NB4 (cell line): ENCODE measurements at places on chromosomes 2 and 18.

- DNase-seq = peak; percentile 57
Observed at GRCh38 chr2:241788572-241788971, 11.9 kb downstream of the GAL3ST2 start.

DNA sequence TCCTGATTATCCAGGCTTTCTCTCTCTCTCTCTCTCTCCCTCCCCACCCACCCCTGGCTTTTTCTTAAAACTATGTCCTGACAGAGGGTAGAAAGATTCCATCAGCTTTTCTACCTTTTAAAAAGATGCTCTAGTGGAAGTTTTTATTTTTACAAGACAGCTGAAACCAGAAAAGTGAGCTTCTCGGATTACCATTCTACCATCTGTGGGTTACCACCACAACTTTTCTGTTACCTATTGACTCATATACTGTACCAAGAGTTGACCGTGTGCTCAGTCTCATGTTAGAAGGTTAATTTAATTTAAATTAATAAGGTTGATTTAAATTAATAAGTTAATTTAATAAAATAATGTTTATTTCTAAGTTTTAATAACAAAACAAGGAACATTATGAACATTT, 137.6 kb downstream of the UPP2 start:
- DNase-seq = no peak

DNA sequence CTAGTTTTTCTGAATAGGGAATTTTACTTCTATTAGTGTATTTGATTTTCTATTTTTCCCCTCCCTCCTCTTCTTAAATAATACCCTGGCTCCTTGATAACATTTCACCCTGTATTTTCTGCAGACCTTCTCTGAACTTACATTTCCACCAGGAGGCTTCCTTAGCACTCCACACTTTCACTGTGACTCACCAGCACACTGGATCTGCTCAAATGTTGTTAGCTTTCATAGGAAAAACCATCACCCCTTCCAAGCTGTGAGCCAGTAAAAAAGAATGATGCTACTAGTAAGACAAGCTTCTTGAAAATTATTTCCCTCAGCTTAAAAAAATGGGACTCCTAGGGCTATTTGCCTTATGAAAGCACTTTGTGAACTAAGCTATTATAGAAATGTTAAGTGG, 16.1 kb downstream of the SUPT7L start:
- DNase-seq = no peak

GRCh38 chr2:113962692-113963480, 73.0 kb downstream of the ACTR3 start:
- DNase-seq = no peak

DNA sequence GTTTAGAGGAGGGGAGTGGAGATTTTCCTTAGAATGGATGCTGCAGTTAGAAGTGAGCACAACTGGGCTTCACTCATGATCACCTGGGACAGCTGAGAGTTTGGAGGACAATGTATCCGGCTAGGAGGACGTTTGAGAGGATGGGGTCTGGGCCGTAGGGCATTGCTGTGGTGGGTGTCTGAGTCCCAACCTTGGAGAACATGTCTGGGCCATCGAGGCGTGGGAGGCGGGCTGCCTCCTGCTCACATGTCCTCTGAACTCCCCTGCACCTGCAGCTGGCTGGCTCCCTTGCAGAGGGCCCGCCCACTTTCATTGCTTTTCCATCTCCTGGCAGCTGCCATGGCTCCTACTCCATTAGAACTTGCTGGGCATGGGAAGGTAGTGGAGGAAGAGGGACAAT, 203.0 kb upstream of the PXDN start:
- no peak for DNase-seq

- DNase-seq = peak; percentile 18
Observed at GRCh38 chr2:95730813-95731212, 139.0 kb downstream of the TRIM43 start.

DNA sequence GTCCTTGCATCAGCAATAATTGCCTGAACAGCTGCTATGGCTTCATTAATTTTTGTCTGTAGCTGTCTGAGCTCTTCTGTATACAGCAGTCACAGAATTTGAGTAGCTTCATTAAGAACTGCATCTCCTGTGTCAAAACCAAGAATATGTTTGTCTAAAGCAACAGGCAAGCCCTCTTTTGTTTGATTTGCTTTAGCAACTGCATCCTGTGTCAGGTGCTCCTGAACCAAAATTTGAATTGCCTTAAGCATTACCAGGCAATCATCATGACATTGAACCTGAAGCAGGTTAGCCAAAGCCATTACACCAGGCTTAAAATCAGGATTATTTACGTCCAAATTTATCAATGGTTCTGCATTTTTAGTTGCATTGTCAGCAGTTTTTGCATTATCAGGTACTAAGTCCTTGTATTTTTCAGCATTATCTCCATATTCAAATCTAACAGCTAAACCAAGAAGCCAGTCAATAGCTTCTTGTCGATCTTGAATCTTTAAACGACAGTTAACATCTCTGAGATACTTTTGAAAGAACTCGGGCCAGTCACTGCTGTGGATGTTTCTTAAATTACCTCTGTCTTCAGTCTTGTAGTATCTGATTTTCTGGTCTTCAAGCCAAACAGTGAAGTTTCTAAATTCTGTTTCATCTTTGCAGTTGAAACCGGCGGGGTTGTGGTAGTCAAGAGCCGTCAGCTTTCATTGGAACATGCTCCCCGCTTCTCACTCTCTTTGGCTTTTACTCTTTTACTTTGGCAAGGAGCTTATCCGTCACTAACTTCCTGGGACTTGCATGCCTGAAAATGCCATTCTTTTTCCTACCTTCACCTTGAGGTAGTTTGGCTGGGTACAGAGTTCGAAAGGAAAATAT, 42.2 kb downstream of the MERTK start:
- no peak for DNase-seq

DNA sequence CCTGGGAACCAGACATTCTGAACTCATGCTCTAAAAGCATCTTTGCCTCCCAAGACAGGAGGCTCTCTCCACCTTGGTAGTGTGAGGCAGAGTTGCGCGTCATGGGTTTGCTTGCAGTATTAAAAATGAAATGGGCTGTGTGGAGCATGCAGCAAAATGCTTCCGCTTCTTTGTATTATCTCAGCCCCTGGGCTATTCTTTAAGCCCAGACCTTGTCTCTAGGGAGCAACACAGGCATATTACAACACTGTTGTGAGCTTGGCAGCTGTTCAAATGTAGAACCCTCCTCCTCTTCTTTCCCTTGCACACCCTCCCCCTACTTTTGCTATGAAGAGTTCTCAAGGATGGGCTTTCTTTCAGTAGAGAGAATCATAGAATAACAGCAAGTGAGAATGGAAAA, 185.1 kb upstream of the LHCGR start:
- DNase-seq = peak; percentile 89

DNA sequence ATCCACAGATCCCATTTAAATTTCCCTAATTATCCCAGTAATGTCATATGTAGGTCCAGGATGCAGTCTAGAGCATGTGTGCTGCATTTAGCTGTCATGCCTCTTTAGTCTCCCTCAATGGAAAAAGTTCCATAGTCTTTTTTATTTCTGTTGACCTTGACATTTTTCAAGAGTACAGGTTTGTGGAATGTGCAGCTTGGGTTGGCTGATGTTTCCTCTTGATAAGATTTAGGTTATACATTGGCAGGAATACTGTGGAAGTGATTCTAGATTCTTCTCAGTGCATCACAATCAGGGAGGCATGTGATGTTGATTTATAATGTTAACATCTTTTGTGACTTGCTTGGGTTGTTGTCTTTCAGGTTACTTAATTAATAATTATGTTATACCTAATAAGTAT, 42.5 kb downstream of the PPM1B start:
- no peak for DNase-seq

GRCh38 chr2:97995734-97996624, at the start of gene TMEM131:
TSS of gene TMEM131 (minus strand) at chr2:97995948. CDS start at chr2:97995662, 286 bp downstream.
- DNase-seq = peak; percentile 98

DNA sequence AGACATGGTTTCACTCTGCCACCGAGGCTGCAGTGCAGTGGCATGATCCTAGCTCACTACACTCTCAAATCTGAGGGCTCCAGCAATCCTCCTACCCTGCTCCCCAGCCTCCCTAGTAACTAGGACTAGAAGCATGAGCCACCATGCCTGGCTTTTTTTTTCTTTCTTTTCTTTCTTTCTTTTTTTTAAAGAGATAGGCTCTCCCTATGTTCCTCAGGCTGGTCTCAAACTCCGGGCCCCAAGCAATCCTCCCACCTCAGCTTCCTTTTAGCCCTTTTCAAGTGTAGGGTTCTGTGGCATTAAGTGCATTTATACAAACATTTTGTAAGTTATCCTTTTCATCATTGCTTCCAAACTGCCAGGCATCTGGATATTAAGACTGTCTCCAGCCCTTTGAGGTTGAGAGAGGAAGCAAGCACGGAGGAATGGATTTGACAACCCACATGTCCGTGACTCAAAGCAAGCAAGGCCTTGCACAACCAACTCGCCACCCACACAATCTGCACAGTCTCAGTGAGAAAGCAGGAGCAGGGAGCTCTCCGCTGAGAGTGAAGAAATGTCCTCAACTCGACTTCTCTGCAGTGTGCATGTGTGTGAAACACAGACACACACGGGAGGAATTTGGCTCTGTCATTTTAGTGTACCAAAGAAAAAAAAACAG, 65.6 kb downstream of the ATP8B1 start:
- peak; percentile 96 for DNase-seq

DNA sequence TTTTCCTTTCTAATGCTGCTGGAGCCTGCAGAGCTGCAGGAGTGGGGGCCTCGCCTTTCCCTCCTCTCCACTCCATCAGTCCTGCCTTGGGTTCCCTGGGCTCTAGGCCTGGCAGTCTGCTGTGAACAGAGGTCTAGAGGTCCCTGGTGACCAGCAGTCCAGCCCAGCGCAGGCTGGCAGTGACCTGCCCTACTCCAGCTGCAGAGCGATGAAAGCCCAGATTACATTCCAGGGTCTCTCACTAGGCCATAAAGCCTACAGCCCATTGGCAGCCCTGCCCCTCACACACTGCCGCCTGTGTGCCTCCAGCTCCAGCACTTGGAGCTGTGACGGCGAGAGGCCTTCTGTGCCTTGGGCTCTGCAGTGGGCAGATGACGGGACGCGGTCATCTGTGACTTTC, 14.8 kb upstream of the MAL start:
- DNase-seq = no peak

DNA sequence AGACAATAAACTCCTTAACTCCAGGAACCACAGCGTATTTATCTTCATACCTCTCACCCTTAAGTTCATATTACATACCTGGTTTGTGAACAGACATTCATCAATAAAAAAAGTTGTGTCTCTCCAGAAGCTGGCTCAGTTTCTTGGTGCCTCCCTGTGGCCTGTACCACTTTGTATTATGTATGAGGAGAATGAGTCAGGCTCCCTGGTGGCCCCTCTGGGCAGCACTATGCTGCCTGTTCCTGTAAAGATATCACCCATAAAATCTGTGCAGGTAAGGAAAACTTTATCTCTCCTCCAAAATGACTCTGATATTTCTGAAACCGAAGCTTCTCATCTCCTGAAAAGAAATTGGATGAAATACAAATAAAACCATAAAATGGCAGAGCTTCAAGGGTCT, 198.4 kb upstream of the NT5C1B start:
- DNase-seq = no peak

DNA sequence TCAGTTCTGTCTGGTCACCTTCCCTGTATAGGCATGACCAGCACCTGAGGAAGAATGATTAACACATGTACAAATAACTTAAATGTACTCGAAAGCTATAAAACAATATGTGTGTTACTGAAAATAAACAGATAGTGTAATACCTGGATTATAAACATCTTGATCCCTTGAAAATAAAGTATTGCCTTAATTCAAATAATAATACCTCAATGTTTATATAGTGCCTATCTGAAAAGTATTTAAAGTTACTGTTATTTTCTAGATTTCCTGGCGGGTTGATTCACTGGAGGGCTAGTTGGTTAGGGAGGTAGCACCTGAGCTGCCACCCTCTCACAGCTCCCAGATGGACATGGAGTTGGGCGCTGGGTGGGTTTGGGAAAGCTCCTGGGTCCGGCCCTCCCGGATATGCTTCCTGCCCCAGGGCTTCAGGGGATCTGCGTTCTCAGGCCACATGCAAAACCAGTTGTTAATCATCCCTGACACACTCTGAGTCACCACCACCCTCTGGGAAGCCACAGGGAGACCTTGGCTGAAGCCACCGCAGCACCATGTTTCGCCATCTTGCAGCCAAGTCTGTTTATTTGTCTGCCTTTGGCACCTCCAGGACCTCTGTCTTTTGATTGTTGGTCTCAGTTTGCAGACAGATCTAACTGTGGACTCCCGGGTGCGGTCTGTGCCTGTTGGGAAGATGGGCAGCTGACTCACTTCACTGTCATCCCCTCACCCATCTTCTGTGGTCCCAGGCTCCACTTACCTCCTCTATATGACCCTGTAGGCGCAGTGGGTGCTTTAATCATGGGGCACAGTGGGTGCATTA, 35.3 kb downstream of the RAB31 start:
- peak; percentile 98 for DNase-seq

GRCh38 chr2:152485954-152486736, 151.2 kb downstream of the FMNL2 start:
- peak; percentile 30 for DNase-seq

DNA sequence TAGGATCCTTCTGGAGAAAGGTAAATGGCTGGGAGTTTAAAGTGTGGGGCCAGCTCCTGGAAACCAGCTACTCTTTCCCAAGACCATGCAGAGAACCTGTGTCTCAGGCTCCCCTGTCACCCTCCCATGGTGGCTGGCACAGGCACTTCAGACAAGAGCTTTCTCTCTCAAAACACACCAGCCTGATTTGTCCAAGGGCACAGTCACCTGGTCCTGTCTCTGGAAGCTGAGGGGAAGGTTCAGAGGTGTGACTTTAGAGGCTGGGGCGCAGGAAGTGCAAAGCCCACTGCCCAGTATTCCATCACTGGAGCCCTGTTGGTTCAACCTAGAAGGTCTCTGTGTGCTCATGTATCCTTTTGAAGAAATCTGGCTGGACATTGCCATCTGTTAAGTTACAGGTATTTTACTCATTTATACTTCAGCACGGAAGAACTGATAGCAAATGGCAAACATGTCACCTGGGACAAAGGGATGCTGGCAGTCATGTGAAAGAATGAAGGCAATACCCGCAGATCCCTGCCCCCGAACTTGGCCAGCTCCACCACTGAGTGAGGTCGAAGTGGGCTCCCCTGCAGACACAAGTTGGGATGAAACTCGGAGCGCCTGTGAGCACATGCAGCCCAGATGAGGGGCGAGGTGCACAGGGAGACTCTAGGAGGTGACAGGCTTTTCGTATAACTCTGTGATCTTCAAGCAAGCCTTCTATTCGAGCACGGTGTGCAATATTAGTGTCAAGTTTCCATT, 96.9 kb upstream of the MGAT4A start:
- no peak for DNase-seq

- no peak for DNase-seq
Observed at GRCh38 chr2:48457227-48457626, 72.7 kb upstream of the STON1 start.

- peak; percentile 55 for DNase-seq
Observed at GRCh38 chr2:159362816-159363251, 76.3 kb upstream of the WDSUB1 start.
